ENCODE measurements at places on chromosomes 6 and 20. TPM values are rescaled to one million over a fixed set of nuclear protein-coding genes. Genes with fewer than 3 reads are reported as not detected.

EYS gene
- 0.98 TPM for total RNA-seq

BTNL2 gene
- total RNA-seq, result not detected

MOCS1 gene
- total RNA-seq, result 13.9 TPM

KAT14 gene
- 18.2 TPM for total RNA-seq

DSP gene
- total RNA-seq, result 5.5 TPM

IL20RA gene
- total RNA-seq, result 0.11 TPM

RING1 gene
- 22.2 TPM for total RNA-seq

NR2E1 gene
- not detected for total RNA-seq

- no peak for DNase-seq
Measured at GRCh38 chr6:147257760-147258159, 53.5 kb downstream of the STXBP5 start.

- no peak for DNase-seq
Measured at GRCh38 chr20:2163757-2164156, 62.1 kb downstream of the STK35 start.

DNA sequence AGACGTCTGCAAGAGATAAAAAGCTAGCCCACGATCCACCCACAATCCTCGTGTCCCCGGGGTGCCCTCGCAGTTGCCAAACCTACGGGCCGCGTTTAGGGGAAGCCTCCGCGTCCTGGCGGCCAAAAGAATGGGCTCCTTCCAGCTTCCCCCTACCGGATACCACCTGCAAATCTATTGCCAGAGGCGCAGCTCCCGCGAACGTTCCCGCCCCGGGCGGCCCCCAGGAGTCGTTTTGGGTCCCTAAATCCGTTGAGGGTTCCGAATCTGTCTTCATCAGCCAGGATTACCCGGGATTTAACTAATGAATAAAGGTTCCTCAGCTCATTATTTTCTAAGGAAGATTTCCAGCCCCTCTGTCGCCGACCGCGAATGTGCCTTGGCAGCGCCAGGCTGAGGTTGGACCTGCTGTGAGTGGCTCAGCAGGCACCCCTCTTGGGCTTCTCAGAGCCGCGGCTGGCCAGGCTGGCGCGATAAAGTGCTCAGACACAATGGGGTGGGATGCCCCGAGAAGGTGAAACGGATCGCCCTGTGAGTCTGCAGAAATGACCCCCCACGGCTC lies 2.8 kb upstream of the VSX1 start:
- no peak for DNase-seq

DNA sequence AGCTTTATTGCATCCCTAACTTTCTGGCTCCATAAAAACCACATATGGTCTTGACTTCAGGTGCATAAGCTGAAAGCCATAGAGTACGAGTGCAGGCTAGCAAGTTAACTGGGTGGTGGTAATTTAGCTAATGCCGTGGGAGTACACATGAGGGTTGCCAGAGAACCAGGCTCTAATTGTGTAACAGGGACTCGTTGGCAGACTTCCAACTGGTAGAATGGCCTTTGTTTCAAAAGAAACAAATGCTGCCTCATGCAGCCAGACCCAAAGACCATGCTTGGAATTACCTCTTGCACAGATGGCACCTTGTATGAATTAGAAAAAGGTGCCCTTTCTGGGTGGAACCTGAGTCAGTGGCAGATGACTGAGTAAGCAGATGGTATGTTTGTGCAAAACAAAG lies 73.2 kb downstream of the LY86 start:
- DNase-seq, result peak; percentile 11

GRCh38 chr20:7090811-7091210 lies 323.3 kb downstream of the BMP2 start:
- DNase-seq, result no peak

DNA sequence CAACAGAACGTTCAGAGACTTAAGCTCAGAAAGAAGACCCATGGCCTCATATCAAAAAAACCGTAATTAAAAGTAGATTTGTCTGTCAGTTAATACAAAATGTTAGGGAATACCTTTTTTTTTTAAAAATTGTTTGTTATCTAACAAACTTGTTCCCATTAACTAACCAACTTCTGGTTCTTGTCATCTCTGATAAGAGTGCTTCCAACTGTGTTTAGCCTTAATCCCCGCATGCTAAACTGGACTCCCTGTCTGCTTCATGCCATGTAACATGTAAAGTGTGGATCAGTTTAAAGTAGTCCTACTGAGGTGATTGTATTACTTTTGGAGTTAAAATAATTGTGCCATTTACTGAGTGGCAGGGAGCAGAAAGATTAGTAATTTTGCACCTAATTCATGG lies 6.3 kb downstream of the JARID2 start:
- DNase-seq, result no peak

GRCh38 chr6:154613137-154613676 lies 102.7 kb upstream of the CNKSR3 start:
- DNase-seq, result peak; percentile 53

- DNase-seq, result no peak
Measured at GRCh38 chr6:168650671-168651111, 209.7 kb downstream of the SMOC2 start.

DNA sequence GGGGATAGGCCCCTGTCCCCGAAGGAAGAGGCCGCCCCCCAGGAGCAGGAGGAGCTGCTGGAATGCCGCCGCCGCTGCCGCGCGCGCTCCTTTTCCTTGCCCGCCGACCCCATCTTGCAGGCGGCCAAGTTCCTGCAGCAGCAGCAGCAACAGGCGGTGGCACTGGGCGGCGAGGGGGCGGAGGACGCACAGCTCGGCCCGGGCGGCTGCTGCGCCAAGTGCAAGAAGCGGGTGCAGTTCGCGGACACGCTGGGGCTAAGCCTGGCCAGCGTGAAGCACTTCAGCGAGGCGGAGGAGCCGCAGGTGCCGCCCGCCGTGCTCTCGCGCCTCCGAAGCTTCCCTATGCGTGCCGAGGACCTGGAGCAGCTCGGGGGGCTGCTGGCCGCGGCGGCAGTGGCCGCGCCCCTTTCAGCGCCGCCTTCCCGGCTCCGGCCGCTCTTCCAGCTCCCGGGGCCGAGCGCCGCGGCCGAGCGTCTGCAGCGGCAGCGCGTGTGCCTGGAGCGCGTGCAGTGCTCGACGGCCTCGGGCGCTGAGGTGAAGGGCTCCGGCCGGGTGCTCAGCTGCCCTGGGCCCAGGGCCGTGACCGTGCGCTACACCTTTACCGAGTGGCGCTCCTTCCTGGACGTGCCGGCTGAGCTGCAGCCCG lies 630 bp downstream of the PPP1R3G start:
- DNase-seq, result peak; percentile 11

DNA sequence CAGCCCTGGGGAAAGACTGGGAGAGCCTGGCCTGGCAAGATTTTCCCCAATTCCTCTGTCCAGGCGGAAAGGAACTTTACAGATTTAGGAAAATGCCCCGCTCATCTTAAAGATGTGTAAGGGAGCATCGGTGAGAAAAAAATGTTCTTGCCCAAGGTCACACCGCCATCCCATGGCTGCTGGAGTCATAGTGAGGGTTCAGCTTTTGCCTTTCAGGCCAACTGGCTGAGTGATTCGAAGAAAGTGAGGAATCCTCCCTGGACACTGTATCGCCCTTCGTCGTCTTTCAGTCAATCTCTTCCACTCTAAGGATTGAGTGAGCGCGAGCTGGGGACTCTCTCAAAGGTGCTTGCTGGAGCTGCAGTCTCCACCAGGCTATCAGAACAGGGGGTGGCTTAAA lies 1.4 kb downstream of the WFDC2 start:
- peak; percentile 27 for DNase-seq

DNA sequence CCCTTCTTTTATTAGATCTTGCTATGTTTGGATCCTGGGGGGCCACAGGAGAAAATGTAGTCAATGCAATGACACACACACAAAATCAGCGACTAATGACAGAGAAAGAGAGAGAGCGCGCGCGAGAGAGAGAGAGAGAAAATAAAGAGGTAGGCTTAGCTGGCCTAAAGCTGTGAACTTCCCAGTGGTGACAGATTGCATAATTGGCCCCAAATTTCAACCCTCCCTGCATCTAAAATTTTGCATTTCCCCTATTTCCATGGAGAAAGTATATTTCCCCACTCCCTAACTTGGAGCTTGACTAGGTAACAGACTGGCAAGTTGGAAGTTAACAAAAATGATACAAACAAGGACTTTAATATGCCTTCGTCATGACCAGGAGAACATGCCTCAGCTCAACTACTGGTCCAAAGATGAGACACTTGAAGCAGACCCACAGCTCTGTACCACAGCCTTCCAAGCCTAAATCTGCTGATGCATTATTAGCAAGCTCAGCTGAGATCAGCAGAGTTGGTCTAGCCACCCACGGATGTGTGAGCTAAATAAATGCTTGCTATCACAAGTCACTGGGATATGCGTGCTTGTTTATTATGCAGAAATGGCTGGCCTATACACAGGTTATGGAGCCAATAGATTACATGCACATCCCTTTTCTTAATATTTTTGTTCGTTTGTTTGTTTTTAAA lies 118.1 kb upstream of the PRDM1 start:
- DNase-seq, result no peak

GRCh38 chr20:49318430-49319207 lies 40.8 kb upstream of the ZNFX1 start:
- DNase-seq, result no peak

DNA sequence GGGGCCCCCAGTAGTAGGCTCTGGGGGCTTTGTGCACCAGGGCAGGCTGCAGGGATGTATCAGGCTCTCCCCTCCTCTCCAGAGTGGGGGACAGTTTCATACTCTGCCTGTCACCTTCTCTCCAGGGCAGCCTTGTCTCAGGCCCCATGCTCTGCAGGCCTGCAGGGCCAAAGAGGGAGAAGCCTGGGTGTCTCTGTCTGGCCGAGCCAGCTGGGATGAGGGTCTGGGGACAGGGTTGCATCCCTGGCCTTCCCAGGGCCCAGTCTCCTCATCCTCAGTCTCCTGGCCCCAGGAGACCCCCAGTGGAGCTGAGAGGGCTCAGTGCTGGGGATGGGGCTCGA lies 14.8 kb upstream of the IP6K3 start:
- DNase-seq, result no peak

DNA sequence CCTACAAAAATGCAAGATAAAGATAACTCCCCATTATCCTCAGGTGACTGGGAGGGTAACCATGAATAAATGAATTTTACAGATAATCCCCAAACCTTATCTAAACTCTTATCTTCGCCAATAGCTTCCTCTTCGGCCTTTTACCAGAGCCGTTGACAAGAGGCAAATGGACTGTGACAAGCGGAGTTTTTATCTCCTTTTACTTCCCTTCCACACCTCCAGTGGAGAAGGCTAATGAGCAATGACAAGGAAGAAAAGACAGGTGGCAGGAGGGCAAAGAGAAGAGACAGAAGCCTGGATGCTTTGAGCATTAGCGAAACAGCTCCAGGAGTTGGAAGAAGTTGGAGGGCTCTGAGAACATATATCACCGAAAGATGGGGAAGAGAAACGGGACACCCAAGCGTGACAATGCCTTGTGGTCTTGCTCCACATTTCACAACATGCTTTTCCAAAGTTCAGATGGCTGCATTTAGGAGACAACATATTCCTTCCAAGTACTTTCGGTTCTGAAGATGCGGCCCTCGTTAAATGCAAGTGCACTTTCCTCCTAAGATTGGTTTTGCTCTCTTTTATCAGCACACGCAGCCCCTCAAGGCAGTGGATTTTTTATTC lies 69.2 kb downstream of the PRDM1 start:
- DNase-seq, result no peak

DNA sequence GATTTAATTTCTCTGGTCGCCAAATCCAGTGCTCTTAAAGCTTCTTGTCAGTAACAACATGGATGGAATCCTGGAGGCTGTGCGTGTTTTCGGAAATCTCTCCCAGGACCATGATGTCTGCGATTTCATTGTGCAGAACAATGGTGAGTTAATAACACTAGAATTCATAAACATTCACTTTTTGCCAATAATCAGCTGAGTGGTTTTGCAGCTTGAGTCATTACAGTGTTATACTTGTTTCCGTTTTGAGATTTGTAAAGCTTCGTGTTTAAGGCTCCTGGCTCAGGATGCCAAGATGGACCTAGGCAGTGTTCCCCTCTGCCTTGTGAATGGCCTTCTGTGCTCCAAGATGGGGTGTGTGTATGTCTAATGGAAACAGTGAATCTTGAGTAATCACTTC lies 113.8 kb downstream of the ARMC2 start:
- peak; percentile 19 for DNase-seq

GRCh38 chr6:122075084-122075838 lies 324.2 kb upstream of the HSF2 start:
- no peak for DNase-seq

GRCh38 chr6:82775981-82776380 lies 289.7 kb downstream of the UBE3D start:
- no peak for DNase-seq

GRCh38 chr6:163950159-163950558 lies 535.6 kb downstream of the QKI start:
- DNase-seq, result no peak

- no peak for DNase-seq
Measured at GRCh38 chr6:163813979-163814493, 399.5 kb downstream of the QKI start.

DNA sequence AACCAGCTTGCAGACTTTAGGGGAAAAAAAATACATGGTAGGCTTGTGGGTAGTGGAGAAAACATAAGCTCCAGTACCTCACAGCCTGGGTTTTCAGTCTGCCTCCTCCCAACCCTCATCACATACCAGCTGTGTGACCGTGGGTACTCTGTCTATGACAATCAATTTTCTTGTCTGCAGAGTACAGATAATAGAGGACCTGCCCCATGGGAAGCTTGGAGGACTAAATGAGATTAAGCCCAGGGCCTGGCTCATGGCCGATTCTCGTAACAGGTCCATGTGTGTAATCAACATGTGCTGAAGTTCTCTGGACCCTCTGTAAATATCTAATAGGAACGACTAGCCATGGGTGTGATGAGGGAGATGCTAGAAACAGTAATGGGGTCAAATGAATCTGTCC lies 34.0 kb downstream of the NT5E start:
- no peak for DNase-seq

DNA sequence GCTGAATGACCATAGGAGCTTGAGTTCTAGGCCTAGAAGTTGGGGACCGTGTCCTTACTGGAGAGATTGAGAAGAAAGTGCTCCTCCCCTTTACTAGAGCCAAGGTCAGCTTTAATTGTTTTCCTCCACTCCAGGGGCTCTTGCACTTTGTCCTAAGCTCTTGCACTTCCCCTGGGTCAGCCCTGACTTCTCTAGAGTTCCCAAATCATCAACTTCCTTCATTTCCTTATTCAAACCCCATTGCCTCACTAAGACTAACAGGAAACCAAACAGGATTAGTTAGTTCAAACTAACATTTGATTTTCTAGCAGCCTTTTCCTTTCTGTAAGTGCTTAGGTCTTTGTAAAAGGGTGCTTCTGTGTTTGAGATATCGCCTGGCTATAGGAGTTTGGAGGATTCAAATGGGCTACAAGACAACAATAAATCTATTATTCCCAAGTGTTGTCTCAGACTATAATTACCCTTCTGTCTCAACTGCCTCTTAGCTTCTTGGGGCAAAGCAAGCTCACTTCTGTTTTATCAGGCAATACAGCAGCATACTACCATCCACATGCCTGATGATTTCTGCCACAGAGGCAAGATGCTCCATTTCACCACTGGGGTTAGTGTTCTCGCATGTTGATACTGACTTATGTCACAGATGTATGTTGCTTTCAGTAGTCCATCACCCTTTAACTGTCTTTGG lies 12.8 kb upstream of the DTNBP1 start:
- DNase-seq, result no peak

GRCh38 chr20:1282966-1283365 lies 16.9 kb downstream of the SNPH start:
- no peak for DNase-seq

GRCh38 chr20:38005903-38006302 lies 27.4 kb downstream of the TTI1 start:
- no peak for DNase-seq

Data from LHCN-M2 (cell line).